ENCODE measurements at places on chromosomes 4 and X.

- no peak for DNase-seq
Measured at GRCh38 chr4:129394635-129395034, 298.7 kb downstream of the C4orf33 start.

GRCh38 chr4:5019274-5019673 lies at the start of gene CYTL1:
Gene CYTL1 (minus strand): TSS chr4:5019458. CDS start chr4:5019445, 13 bp downstream.
- DNase-seq = no peak

GRCh38 chr4:71537551-71538065 lies 198.8 kb downstream of the SLC4A4 start:
- no peak for DNase-seq

GRCh38 chrX:82934980-82935379 lies 573.1 kb upstream of the POU3F4 start:
- no peak for DNase-seq

All from stromal cell of bone marrow (primary cell).